ENCODE measurements at places on chromosomes 6 and 20.

DNA sequence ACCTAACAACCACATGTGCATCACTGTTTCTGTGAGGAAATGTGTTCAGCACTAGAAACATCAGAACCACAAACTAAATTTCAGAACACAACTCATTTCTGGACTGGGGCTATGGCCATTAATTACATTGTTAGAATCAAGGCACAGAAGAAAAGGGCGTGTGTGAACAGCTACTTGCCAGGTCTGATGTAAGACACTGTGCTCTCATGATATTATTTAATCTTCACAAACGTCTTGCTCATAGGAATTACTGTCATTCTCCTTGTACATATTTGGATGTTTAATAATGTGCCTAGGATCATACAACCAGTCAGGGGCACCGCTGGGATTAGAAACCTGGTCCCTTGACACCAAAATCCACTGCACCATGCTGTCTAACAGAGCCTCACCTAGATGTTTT, 14.8 kb downstream of the ADGRF1 start:
- DNase-seq, result no peak

DNA sequence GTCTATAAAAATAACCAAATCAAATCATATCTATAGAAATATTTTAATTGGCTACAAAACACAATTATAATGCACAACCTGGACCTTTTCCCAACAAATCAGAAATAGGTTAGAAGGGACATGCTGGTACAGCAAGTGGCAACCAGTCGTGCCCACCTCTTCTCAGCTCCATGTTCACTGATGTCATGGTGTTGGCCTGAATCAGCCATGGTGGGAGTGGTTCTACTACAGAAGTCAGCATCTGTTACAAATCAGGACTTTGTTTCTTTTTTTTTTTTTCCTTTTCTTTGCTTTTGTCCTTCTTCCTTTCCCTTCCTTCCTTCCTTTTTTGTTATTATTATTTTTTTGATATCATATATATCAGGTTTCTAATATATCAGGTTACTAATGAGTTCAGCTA, 91.2 kb downstream of the RALGAPA2 start:
- DNase-seq, result no peak

DNA sequence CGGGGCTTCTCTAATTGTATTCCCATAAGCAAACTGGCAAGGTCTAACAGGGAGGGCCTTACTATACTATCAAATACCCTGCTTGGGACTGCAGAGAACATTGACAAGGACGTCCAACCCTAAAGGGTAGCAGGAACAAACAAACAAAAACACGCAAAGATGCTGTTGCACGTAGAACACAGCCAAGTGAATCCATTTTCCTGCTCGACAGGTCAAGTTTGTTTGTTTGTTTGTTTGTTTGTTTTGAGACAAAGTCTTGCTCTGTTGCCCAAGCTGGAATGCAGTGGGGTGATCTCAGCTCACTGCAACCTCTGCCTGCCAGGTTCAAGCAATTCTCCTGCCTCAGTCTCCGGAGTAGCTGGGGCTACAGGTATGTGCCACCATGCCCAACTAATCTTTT, 91.3 kb downstream of the ZMYND8 start:
- DNase-seq, result no peak

DNA sequence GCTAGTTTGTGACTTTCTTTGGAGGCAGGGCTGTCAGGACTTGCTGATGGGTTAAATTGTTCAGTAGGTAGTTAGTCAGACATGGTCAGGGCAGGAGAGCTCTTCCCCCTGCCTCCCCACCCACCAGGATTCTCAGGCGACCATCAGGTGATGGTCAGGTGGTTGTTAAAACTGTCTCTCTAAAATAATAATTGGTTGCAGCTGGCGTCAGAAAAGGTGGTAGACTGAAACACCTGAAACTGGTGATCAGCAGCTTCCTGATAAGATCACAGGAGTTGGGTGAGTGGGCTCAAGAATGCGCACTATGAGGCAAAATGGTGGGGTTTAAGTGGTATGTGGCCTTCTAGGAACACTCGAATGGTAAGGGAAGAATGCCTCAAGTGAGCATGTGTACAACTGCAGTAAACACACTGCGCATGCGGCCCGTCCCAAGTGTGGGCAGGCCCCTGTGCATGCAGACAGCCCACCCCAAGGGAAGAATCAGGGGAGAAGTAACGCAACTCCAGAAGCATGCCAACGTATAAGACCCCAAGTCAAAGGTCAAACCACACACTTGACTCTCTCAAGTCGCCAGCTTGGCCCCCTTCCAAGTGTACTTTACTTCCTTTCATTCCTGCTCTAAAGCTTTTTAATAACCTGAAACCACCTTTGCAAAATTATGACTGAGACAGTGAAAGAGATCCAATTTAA, 7.9 kb upstream of the BLCAP start:
- DNase-seq, result no peak

- DNase-seq, result no peak
Measured at GRCh38 chr6:10626154-10626741, 68.2 kb downstream of the C6orf52 start.

- DNase-seq, result no peak
Measured at GRCh38 chr6:140051521-140052512, 677.4 kb upstream of the CITED2 start.

DNA sequence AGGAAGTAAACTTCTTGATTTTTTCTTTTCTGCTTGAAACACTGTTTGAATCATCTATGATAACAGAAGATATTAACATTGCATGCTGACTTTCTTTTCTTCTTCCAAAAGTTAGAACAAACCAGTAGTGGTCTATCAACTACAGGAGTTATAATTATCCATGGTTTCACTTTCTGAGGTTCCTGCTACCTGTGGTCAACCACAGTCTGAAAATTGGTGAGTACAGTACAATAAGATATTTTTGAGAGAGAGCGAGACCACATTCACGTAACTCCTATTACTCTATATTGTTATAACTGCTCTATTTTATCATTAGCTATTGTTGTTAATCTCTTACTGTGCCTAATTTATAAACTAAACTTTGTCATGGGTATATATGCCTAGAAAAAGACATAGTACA, 86.1 kb downstream of the MAP7 start:
- no peak for DNase-seq

DNA sequence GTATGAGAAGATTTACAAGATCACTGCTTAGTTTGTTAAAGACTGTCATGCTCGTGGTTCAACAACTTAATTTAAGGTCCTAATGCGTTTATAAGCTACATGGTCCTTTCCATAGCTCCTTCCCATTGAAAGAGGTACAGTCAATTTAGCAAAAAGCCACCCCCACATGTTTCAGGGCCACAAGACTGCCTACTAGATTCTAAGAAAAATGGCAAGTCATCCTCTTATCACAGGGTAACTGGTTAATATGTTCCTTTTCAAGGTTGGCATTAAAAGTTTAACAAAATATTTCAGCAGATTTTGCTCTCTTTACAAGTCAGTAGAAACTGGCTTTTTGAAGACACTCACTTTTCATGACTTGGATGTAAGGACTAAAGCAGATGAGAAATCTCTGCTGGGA, 15.7 kb downstream of the GSTA3 start:
- DNase-seq, result no peak

GRCh38 chr20:41938353-41938752, 320.2 kb upstream of the CHD6 start:
- DNase-seq, result no peak

DNA sequence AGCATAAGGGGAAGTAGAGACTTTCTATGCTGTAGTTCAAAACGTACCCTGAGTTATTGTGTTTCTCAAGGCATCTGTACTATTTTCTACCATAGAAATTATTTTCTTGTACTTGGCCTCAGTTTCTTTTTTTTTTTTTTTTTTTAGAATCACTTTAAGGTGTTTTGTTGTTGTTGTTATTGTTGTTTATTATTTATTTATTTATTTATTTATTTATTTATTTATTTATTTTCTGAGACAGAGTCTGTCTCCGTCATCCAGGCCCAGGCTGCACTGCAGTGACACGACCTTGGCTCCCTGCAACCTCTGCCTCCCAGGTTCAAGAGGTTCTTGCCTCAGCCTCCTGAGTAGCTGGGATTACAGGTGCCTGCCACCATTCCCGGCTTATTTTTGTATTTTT, 179.1 kb downstream of the GRIK2 start:
- DNase-seq, result no peak

GRCh38 chr20:910870-911770, 5.0 kb downstream of the ANGPT4 start:
- DNase-seq, result no peak

DNA sequence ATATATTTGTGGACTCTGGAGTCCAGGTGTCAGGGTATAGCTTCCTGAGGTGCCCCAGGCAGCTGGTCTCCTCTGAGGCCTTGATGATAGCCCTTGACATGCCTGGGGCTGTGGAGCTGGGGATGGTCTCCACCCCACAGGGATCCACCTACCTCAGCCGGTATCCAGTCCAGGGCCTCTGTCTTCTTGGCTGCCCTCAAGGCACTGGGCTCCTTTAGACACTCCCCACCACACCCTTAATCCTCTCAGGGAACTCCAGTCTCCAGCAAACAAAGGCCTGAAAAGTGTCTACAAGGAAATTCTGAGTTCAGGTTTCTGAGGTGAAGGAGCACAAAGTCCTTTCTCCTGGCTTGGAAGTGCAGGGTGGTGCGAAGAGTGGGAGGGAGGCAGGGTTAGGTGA, 44.6 kb upstream of the DDR1 start:
- no peak for DNase-seq

- DNase-seq, result no peak
Measured at GRCh38 chr6:158853880-158854213, 34.7 kb upstream of the EZR start.

DNA sequence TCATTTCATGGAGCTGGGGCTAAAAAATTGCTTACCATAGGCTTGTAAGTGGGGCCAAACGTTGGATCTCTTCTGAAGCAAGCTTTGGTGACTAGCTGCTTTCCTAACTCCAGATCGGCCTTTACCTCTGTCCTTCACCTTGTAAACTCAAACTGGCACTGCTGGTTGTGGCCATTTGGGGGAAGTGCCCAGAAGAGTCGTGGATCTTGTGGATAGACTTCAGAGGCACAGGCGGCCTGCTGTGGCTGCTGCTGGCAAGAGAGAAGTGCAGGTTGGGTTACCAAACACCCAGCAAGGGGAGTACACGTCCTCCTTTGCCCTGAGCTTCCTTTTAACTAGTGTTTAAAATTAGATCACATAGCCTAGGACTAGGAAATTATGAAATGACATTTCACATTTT, 36.8 kb upstream of the KLHL31 start:
- DNase-seq, result peak; percentile 5

- peak; percentile 4 for DNase-seq
Measured at GRCh38 chr20:12023194-12023795, 105.6 kb downstream of the BTBD3 start.

DNA sequence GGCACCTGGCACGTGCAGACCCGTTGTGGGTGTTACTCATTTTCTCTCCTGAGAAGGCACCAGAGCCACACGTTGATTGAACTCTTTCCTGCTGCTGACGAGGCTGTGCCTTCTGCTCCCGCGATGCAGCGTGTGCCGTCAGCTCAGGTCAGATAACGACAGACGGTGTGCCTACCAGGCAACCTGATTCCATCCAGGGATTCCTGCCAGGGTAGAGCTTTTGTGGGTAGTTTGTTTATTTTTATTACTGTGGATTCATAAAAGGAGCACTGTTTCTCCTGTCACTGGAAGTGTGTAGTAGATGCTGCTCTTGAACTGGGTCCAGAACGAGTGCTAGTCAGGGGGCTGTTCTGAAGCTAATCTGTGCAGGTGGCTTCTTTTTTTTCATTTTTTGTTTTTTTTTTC, 20.7 kb downstream of the PRPF6 start:
- no peak for DNase-seq

- no peak for DNase-seq
Measured at GRCh38 chr6:135655055-135655454, 157.5 kb upstream of the AHI1 start.

DNA sequence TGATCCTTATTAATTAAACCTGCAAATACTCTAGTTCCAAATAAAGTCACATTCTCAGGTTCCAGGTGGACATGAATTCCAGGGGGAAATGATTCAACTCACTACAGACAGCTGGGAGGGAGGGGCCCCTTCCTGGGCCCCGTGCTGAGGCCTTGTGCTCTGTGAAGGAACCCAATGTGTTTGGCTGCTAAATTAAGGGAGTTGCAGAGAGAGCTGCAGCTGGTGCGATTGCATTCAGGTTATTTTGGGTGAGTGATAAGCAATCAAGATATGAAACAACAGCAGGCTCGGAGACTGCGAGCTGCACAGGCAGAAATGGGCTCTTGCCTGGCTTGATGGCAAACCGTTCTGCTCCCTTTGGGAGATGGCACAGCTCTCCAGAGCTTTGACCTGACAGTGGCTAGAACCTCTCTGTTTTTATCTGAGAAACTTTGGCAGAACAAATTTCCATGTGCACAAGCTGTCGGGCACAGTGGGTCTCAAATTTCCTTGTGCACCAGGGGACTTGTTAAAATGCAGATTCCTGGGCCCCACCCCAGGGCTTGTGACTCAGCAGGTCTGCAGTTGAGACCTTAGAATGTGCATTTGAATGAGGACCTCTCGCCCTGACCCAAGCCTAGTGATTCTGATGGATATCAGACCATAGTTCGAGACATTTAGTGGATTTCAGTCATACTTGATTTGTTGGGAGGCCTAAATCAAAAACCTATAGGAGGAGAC, 9.8 kb downstream of the MAPK13 start:
- DNase-seq, result no peak

DNA sequence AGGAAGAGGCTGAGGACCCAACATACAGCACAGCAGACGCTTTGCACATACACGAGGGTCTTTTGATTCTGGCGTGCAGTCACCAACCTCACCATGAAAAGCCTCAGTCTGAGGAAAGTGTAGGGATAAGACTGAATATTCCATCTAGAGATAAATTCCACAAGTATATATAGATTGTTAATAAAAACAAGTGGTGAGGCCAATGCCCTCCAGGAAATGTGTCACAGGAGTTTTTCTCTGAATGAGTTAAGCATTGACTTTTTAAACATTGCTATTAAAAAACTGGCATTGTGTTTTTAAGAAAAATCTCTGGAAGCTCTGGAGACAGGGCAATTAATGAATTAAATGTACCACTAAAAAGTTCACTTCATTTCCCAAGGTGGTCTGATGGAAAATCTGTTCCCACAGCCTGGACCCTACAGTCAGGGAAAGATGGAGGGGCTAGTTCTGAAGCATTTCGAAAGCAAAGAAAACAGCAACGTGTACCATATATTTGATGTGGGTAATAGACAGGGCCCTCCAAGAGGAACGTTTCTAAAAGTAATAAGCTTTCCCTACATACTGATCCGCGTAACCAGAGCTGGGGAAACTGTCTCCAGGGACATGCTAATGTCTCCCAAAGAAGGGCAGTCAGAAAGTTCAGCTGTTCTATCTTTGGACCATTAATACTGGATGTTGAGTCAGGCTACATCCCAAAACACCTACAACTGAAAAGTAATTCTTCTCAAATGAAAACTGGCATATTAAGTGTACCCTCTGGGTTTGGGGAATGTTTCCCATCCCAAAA, 301.1 kb downstream of the FOXC1 start:
- no peak for DNase-seq

GRCh38 chr20:37983286-37983685, 50.0 kb downstream of the TTI1 start:
- DNase-seq, result no peak

DNA sequence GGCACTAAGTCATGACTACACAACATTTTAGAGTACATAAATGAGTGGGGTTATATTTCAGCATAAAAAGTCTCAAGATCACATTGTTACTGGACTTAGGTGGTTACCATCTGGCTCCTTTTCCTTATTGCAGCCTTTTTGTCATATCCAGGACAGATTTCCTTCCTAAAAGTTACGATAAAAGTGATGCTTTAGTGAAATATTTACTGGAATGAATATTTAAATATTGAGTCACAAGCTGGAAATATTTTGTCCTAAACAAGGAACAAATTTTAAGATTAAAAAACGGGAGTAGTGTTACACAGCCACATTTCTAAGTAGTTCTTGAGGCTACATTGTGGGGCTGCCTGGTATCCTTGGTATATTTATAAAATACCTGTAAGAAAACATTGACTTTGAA, 52.2 kb downstream of the CDC40 start:
- no peak for DNase-seq

- no peak for DNase-seq
Measured at GRCh38 chr20:47044938-47045337, 150.3 kb downstream of the EYA2 start.
